ENCODE measurements at places on chromosomes 3 and 15. TPM values are rescaled to one million over a fixed set of nuclear protein-coding genes. Genes with fewer than 3 reads are reported as not detected.

Gene PLSCR2
- not detected for total RNA-seq

Gene ANKRD34C
- total RNA-seq, result not detected

Gene CPEB1
- 40.9 TPM for total RNA-seq

Gene FES
- total RNA-seq, result 19.0 TPM

Gene PDCD6IP
- total RNA-seq, result 258 TPM

Gene OR5K2
- total RNA-seq, result not detected

Gene LTF
- not detected for total RNA-seq

Gene FRMD5
- 16.3 TPM for total RNA-seq

Gene XCR1
- total RNA-seq, result not detected

Gene TCAIM
- 13.2 TPM for total RNA-seq

Gene FGD5
- total RNA-seq, result 0.18 TPM

Gene CCR1
- total RNA-seq, result 0.90 TPM

Gene RTP3
- not detected for total RNA-seq

Data from fibroblast of the aortic adventitia (primary cell).